ENCODE measurements at places on chromosomes 2 and 18.

- peak; percentile 76 for DNase-seq
Observed at GRCh38 chr2:239223310-239224198, 177.3 kb downstream of the HDAC4 start.

- no peak for DNase-seq
Observed at GRCh38 chr2:127626175-127626574, 19.8 kb upstream of the GPR17 start.

DNA sequence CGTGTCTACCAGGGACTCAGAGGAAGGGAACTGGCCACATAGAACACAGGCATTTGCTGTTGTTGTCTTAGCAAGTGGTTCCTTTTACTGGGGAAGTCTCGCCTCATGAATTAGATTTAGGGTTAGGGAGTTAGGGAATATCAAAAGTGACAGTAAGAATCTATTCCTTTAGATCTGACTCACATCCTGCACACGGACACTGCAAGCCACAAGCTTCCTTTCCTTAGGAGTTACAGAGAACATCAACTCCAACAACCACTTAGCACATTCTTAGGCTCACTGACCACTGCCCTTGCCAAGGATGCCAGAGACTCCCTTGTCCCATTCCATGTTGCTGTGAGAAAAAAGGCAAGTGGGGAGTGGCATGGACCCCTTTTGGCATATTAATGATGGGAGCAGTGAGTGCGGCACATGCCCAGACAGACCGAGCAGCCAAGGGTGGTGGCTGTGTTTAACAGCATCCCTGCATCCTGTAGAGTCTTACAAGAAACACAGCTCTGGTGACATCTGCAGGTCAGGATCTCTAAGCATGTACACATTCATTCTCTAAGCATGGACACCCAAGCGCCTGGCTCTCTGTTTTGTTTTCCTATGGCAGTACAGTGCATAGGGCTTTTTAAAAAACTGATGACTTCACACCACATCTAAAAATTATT, 745.6 kb upstream of the RAB6C start:
- peak; percentile 71 for DNase-seq

DNA sequence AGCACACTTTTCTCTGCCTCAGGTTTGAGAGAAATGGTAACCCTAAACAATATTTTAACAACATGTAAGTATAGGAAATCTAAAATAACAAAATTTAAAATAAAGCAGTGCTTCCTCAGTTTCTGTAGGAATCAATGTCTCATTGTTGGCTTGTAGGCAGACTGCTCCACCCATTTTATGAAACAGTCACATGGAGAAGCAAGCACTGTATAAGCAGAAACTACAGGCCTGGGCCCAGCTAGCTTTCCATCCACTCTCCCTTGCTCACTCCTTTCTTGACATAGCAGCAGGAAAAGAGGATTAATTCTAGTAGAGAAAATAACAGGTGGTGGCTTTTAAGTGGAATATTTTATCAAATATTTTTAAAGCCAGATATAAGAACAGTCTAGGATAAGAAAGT, 97.2 kb downstream of the PLEKHM3 start:
- no peak for DNase-seq

DNA sequence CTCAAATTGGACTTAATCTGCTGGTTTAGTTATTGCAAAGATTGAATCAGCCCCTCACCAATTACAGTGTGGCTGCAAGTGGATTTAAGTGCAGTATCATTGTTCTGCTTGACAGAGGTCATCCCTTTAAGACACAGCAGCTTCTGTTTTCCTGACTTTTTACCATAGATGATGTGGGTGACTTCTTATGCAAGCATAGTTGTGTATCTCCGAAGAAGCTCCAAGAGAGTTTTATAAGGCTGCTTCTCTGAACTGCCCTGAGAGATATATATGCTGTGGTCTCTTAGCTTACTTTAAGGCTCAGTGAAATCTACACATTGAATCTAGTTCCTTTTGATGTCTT, 3.5 kb downstream of the TRIB2 start:
- DNase-seq = no peak

- DNase-seq = no peak
Observed at GRCh38 chr18:51171625-51172259, 25.7 kb downstream of the MEX3C start.

DNA sequence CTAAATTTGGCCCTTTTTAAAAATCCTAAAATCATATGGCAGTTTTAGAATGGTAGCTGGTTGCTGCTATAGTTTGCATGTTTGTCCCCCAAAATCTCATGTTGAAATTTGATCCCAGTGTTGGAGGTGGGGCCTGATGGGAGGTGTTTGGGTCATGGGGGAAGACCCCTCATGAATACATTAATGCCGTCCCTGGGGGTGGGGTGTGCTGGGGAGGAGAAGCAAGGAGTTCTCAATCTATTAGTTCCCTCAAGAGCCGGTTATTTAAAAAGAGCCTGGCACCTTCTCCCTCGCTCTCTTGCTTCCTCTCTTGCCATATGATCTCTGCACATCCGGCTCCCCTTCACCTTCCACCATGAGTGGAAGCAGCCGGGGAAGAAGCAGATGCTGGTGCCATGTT, 20.8 kb downstream of the GPATCH11 start:
- DNase-seq = no peak

- DNase-seq = no peak
Observed at GRCh38 chr18:11951390-11951851, 29.9 kb upstream of the IMPA2 start.

GRCh38 chr18:26134107-26134506, 438 bp downstream of the PSMA8 start:
- DNase-seq = no peak

DNA sequence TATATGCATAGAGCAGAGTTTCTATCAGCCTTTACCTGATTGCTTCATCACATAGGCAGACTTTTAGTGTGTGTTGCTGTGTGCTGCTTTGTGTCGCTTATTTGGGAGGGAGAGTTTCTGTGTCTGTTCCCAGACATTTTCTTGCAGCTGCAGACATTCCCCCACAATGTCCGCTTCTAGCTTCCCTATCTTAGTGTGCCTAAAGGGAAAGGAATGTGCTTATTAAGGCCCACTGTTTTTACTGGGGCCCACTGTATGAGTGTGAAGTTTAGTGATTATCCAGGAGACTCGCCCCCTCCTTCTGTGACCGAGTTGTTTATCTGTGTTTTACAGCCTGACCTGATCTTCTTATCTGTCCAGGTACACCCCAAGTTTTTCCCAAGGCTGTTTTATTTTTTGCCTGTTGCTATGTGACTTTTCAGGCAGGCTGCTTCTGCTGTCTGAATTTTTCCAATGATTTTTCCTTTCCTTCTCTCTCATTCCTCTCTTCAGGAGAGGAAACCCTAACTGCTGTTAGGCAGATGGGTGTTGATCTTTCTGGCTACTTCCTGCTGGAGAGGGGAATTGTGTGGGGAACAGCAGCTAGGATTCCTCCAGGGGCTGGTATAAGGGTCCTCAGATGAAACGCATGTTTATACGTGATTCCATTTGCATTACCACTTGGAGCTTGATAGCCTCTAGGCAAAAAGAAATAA, 47.6 kb downstream of the STK17B start:
- DNase-seq = peak; percentile 70

DNA sequence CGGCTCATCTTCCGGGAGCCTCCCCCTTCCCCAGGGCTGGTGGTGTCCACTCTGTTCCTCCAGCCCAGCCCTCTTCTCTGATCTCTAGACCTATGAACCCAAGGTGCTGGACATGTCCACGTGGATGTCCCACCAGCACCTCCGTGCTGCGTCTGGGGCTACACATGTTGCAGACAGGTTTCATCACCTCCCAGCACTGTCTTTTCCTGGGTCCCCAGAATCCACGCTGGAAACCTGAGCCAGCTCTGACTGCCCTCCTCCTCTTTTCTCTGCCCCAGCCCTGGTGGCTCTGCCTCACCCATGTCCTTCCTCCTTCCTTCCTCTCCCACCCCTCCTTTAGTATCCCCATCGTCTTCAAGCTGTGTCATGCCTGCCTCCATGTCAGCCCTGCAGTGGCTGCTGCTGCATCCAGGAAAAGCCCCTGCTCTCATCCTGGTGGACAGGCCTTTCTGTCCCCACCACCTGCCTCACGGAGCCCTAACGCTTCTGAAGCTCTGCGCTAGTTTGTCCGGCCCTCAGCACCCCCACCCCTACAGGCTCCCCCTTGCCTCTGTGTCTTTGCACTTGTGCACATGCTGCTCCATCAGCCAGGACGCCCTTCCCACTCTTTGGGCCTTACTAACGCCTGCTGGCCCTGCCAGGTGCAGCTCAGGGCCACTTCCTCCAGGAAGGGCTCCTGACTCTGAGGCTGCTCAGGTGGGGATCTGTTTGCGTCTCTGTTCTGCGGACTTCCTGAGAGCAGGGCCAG, 105.9 kb downstream of the DYSF start:
- no peak for DNase-seq

- DNase-seq = no peak
Observed at GRCh38 chr18:45634454-45634853, 19.2 kb downstream of the SLC14A2 start.

DNA sequence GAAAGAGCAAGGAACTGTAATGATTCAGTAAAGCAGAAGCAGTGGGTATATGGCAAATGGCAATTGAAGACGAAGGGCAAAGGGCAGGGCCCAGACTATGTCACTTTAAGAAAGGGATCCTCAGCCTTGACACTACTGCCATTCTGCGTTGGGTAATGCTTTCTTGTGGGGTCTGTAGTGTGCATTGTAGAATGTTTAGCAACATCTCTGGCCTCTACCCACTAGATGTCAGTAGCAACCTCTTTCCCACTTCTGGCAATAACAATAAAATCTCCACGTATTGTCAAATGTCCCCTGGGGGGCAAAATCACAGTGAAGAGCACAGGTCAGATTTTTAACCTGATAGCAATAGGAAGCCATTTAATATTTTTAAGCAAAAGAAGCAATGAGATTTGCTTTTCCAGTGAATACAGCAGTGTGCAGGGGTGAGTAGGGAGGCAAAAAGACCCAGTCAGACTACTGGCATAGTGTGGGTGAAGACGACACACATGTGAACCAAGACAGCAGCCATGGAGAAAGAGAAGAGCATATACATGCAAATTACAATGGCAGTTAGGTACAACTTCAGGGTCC, 209.5 kb downstream of the DYM start:
- peak; percentile 58 for DNase-seq

DNA sequence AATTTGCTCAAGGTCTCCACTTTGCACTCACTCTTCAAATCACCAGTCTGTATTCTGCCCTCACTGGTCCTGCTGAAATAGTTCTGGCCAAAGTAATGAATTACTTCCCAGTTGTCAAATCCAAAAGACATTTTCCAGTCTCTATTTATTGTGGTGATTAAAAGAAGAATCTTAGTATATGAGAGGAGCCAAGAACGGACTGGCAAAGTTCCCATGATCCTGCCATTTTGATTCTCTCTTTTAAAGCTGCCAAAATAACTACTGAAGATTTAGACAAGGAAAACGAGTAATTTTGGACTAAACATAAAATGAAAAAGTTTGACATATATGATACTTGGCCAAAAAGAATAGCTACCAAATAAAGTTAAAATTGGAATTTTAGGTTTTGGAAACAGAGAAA, 12.0 kb downstream of the THSD7B start:
- no peak for DNase-seq

DNA sequence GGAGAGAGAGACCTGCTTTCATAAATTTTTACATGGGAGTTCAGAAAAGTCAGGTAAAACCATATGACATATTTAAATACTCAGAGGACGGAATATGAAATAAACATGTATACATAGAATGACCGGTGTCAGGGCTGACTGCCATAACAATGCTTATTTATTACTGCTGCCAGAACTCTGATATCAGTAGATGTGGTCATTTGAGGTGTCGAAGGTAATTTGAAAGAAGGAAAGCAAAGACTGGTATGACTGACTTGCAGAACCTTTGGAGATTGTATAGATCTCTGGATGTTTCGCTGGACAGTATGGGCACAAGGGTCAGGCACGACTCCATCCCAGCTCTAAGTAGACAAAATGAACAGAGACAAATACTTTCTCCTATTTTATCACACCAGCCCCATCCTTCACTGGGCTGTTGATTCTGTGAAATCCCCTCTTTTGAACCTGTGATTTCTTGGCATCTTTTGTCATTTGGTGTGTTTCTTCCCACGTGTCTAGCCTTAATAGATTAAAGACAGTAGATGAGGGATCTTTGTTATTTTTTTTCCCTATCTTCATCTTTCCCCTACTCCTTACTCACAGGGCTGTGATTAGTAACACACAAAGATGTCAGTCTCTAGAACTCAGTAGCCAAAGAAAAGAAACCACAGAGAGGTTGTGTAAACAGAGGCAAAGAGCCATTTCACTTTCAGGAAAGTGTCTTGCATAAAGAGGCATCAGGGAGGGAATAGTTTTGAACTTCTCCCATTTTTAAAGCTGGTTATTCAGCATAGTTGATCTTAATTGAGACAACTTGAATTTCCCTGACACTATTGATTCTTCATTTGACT, 61.6 kb downstream of the ICOS start:
- DNase-seq = peak; percentile 33

- DNase-seq = no peak
Observed at GRCh38 chr2:177784745-177785067, 287.9 kb downstream of the PDE11A start.

GRCh38 chr2:28454016-28454930, 41.6 kb upstream of the PLB1 start:
- DNase-seq = no peak

DNA sequence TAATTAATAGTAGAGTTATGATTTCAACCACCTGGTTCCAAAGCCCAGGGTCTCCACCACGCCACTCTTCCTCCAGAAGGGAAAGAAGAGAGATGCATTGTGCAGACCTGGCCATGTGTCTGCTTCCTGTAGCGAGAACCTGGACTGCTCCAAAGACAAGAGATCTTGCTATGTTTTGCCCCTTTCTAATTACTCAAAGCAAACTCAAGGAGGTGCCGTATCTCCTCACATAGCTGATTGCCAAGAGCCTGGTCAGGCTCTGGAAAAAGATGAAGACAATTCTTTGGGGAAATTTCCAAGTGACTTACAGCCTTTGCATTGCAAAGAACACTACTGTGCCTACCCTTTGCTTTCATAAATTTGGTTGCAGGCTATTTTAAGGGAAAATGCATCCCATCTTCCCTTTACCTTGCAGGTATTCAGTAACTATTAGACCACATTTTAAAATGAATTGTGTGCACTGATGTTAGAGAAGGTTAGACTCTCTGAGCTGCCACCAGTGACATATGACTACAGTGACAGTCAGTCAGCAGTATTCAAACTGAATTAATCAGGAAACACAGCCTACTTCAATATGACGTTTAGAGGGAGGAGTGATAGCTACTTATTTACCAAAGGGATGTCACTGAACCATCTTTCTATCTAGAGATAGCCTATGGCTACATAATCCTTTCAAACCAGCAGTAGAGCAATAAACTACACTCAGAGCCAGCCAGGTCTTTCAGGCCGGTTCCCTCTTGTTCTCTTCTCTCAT, 842.1 kb upstream of the FANCL start:
- no peak for DNase-seq

Data from fibroblast of skin of scalp (primary cell).